Calu3 (cell line): ENCODE measurements at places on chromosomes 11 and 22.

- H3K36me3 ChIP-seq, result peaks cover 4% of the 10 kb centered on the region
- no peak overlapping the region for H3K27ac ChIP-seq
- peaks cover 29% of the 10 kb centered on the region for H3K4me1 ChIP-seq
- DNase-seq, result no peak
Observed at GRCh38 chr11:9739123-9739900, 75.4 kb downstream of the SWAP70 start.

- no peaks in the 10 kb centered on the region for H3K36me3 ChIP-seq
- no peak overlapping the region for H3K27ac ChIP-seq
- H3K27me3 ChIP-seq, result peaks cover 64% of the 10 kb centered on the region
- no peak for DNase-seq
- no peaks in the 10 kb centered on the region for H3K4me1 ChIP-seq
Observed at GRCh38 chr11:31828217-31828616, 17.1 kb upstream of the PAX6 start.

GRCh38 chr11:122917311-122917710, 34.8 kb downstream of the JHY start:
- no peaks in the 10 kb centered on the region for H3K4me1 ChIP-seq
- H3K4me3 ChIP-seq, result no peak overlapping the region
- no peaks in the 10 kb centered on the region for H3K36me3 ChIP-seq
- no peak overlapping the region for H3K27ac ChIP-seq

DNA sequence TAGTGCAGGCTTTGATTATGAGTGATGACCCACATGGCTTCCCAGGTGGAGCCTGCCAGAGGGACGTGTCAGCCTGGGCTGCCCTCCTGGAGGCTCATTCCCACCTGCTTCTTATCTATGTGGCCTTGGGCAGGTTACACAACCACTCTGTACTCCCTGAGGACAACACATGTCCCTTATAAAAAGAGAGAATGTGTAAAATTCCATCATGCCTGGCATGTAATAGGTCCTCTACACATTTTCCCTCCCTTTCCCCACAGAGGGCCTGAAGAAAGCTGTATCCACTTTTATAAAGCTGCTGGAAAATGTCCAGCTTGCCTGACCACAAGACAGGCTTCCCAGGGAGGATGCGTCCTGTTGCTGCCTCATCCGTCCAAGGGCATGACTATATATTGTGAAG, 55.0 kb upstream of the VSTM5 start:
- peaks cover 7% of the 10 kb centered on the region for H3K4me1 ChIP-seq
- no peak overlapping the region for H3K27ac ChIP-seq
- no peaks in the 10 kb centered on the region for H3K36me3 ChIP-seq
- no peak overlapping the region for H3K4me3 ChIP-seq
- no peak for DNase-seq

- H3K27me3 ChIP-seq, result no peaks in the 10 kb centered on the region
- DNase-seq, result no peak
- H3K36me3 ChIP-seq, result no peaks in the 10 kb centered on the region
- no peaks in the 10 kb centered on the region for H3K4me1 ChIP-seq
- H3K27ac ChIP-seq, result no peak overlapping the region
Observed at GRCh38 chr11:42003801-42004200, 544.3 kb upstream of the LRRC4C start.
